ENCODE measurements at places on chromosomes 1 and 21.

GRCh38 chr1:145758116-145758515, 38.8 kb downstream of the CD160 start:
- no peak for DNase-seq

DNA sequence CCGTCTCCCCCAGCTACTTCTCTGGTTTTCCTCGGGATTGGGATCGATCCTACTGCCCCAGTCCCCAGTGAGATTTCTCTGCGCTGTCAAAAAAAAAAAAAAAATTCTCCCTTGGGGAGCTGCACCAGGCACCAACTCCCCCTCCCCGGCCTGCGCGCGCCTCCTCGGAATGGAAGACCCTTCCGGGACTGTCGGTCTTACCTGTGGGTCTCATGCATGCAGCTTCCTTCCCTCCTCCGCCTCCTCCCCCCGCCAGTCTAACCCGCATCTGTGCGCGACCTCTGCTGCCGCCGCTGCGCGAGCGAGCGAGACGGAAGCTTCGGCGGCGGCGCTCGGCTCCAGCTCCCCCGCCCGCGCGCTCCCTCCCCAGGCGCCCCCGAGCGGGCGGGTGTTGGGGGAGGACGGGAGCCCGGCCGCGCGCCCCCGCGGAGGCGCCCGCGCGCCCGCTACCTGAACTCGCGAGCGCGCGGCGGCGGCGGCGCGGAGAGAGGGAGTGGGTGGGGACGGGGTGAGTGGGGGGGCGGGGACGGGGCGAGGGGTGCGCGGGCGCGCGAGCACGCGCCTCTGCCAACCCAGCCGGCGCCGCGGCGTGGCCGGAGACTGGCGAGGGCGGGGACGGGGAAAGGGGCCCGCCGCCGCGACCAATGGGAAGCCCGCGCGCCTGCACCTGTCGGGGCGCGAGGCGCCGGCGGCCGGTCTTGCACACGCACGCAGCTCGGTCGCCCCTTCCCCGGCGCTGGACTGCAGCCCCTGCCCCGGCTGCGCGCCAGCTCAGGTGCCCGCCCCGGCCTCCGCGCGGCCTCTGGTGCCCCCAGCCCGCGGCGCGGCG, at the start of gene SUSD4:
SUSD4 (minus strand) TSS at position 321 of the 829 bp plus-strand sequence. CDS start 751 bp downstream, outside the sequence.
- DNase-seq: peak; percentile 38

- no peak for DNase-seq
These were observed 30.8 kb upstream of the KIF1B start for GRCh38 chr1:10179406-10180091.

- no peak for DNase-seq
These were observed 488.0 kb downstream of the LMO4 start for GRCh38 chr1:87816646-87817045.

GRCh38 chr1:30285501-30285932, 437.9 kb downstream of the MATN1 start:
- DNase-seq: no peak

GRCh38 chr1:39406533-39407450, 84.6 kb upstream of the BMP8A start:
- no peak for DNase-seq

- DNase-seq: no peak
These were observed 479.2 kb downstream of the LTN1 start for GRCh38 chr21:28513428-28513827.

DNA sequence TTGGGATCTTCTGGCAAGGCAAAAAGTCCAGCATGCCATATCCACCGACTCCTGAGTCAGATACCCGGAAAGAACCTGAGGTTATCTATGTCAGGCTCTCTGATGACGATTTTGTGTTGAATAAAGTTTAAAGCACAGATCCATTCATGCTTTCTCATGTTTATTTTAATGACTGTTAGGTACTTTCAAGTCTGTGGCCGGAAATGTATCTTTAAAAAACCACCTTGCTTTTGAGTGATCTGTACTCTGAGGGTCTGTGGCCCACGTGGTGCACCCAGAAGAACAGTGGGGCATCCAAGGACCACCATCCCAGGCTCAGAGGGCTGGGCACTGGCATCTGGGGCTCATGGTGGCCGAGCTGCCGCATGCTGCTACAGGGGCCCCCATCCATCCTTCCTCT, 30.1 kb upstream of the VASH2 start:
- DNase-seq: no peak

GRCh38 chr1:214708321-214708955, 105.4 kb downstream of the CENPF start:
- DNase-seq: no peak

- no peak for DNase-seq
These were observed 35.1 kb downstream of the IL6R start for GRCh38 chr1:154440036-154440804.

DNA sequence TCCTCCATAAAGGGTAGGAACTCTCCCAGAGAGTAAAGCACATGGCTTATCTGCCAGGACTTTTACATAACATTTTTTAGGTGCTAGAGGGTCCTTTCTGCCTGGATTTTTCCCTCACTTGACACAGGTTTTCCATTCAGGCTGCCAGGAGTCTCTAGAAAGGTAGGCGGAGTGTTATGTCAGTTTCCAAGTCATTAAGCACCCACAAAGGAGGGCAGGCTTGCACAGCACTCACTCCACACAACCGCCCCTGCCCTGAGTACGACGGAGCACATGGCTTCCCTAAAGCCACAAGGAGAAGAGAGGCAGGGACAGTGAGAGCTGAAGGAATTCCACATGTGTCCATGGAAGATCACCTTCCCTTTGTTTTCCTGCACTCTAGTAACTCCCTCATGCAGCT, 55.7 kb downstream of the CAPZB start:
- no peak for DNase-seq

GRCh38 chr1:114755006-114755931, 2.5 kb downstream of the CSDE1 start:
- no peak for DNase-seq

DNA sequence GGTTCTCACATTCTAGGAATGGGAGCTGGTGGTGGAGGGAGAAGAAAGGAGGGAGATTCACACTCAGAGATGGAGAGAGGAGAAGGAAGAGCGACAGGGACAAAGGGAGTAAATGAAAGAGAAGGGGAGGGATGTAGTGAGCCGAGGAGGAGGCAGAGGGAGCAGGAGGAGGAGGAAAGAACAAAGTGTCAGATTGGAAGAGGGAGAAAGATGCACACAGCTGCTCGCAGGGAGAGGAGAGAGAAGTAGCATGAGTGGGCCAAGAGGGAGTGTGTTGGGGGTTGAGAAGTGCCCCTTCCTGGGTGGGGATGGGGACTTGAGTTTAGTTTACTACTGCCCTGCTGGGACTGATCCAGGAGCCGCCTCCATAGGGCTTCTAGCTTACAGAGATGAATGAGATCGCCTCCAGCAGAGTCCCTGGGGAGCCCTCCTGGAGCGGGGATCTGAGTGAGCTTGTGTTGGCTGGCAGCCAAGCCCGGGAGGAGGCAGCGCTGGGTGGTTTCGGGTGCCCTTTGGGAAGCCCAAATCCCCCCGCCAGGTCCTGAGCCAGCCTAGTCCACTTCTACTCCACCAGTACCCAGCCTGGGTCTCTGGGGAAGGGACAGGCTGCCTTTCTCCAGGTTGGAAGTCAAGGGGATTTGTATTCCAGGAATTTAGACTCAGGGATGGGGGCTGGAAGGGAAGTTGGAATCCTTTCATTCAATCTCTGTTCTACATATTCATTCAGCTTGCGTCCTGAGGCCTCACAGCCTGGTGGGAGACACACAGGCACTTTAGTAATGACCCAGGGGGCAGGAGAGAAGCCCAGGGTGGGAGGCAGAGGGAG, 20.9 kb downstream of the PTPRU start:
- DNase-seq: no peak

DNA sequence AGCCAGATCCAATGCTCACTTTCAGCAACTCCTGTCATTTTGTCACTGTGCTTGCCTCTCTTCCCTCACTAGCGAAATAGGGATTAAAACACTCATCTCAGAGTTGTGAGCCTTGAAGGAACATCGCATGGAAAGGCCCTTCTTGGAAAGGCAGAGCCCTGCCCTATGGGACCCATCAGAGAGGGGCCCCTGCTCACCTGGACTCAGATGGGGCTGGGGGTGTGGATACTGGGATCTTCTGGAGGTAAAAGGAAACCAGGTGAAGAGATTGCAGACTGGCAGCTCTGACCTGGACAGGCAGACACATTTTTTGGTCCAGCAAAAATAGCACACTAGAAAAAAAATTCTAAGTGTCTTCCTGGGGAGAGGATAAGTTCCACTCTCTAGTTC, 54.2 kb upstream of the EPS8L3 start:
- no peak for DNase-seq

DNA sequence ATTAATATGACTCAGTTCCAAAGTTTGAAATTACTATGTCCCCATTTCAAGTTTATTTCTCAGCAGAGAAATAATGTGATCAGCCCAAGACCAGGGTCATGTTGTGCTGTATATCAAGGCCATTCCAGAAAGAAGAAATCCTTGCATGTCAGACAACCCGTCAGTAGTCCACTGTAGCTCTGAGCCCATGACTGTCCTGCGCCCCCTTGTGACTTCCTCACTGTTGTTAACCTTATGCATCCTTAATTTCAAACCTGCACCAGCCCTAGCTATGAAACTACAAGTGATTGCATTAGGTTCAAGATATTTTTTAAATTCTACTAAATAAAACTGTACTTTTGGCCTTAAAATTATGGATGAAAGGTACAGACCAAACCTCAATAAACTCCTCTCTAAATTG, 133.0 kb downstream of the LRRC7 start:
- DNase-seq: no peak

- no peak for DNase-seq
These were observed 129.8 kb downstream of the PBX1 start for GRCh38 chr1:164688791-164689190.

GRCh38 chr1:204277563-204278219, 63.9 kb upstream of the GOLT1A start:
- no peak for DNase-seq

GRCh38 chr1:57461405-57461804, 37.5 kb upstream of the DAB1 start:
- no peak for DNase-seq

GRCh38 chr1:210340311-210340710, 11.6 kb downstream of the HHAT start:
- no peak for DNase-seq

- no peak for DNase-seq
These were observed 640.9 kb upstream of the PLXNA2 start for GRCh38 chr1:208885060-208885459.

Data from stimulated activated CD4-positive, alpha-beta T cell treated with anti-CD3 and anti-CD28 coated beads, Interleukin-1b, Interleukin-23, amount 100 ng/mL, for 1 hour (primary cell).